ENCODE measurements at places on chromosomes 4 and X. TPM values are rescaled to one million over a fixed set of nuclear protein-coding genes. Genes with fewer than 3 reads are reported as not detected.

The F8A2 gene
- not detected for total RNA-seq

The ARR3 gene
- not detected for total RNA-seq

The ETDA gene
- total RNA-seq = not detected

The WDR17 gene
- total RNA-seq = 42.5 TPM

The TFE3 gene
- 21.7 TPM for total RNA-seq

The IRF2 gene
- 27.8 TPM for total RNA-seq

The MAGEA2 gene
- total RNA-seq = not detected

The DRD5 gene
- 2.2 TPM for total RNA-seq

DNA sequence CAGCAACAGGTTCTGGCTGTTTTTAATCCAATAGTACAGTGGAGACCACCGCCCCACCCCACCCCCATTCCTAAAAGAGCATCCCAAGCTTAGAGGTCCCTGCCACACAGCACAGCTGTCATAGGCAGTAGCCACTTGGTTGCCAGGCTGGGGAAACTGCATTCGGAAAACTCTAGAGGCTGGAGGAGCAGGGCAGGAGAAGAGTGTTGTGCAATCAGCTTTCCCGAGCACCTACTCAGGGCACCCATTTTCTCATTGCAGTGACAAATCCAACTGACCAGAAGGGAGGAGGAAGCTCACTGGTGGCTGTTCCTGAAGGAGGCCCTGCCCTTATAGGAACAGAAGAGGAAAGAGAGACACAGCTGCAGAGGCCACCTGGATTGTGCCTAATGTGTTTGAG, 1.1 kb downstream of the CXCL1 start:
- H3K4me3 ChIP-seq = no peak overlapping the region
- no peaks in the 10 kb centered on the region for H3K36me3 ChIP-seq
- no peaks in the 10 kb centered on the region for H3K27me3 ChIP-seq

DNA sequence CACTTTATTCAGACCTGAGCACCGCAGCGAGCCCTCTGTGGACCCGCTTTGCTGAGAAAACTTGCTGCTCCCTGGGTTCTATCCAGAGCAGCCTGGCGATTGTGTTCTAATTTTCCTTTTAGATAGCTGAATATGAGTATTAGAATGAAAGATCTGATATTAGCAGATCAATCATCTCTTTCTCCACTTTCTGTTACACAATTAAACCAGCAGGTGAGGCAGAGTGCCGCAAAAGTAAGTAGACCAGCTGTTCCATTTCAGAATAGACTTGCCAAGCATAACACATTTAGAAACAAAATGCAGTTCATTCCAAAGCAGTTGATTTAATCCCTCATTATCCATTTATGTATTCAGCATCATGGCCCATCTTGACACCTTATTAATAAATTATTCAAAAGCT, 58.6 kb downstream of the PALLD start:
- H3K4me3 ChIP-seq = no peak overlapping the region
- no peaks in the 10 kb centered on the region for H3K27me3 ChIP-seq
- H3K36me3 ChIP-seq = no peaks in the 10 kb centered on the region
- H3K4me1 ChIP-seq = no peaks in the 10 kb centered on the region
- H3K27ac ChIP-seq = no peak overlapping the region

DNA sequence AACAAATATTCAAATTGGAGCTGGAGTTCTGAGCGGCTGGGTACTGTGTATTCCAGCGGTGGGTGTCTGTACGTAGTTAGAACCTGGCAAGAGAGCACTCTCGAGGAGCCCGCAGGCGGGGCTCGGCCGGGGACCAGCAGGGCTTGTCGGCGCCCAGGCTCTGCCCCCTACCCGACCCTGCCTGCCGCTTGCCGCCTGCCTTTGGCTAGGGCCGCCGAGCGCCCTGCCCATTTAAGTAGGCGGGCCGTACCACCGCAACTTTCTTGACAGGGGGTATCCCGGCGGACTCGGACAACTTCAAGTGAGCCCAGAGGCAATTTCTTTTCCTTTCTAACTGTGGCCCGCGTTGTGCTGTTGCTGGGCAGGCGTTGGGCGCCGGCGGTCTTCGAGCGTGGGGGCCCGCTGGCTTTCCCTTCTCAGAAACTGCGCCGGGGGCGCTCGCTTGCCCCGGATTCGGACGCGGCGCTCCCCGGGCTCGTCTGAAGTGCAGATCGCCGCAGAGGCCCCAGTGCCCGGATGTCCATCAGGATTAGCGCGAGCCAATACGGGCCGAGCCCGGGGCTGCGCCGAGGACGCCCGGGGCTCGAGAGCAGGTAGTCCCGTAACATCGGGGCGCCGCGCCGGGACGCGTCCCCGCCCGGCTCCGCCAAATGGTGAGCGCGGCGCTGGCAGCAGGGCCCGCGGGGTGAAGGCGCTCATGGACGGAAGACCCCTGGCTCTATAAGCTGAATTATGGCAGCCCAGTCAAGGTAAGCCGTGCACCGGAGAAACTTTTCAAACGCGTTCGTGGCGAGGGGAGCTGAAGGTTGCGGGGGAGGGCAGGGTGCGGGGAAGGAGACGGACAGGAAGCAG, 72.1 kb downstream of the AFF1 start:
- no peaks in the 10 kb centered on the region for H3K36me3 ChIP-seq
- peak overlapping the region; percentile 98 for H3K4me3 ChIP-seq
- DNase-seq = peak; percentile 95
- H3K27ac ChIP-seq = peak overlapping the region; percentile 100

- H3K36me3 ChIP-seq = no peaks in the 10 kb centered on the region
- peaks cover 8% of the 10 kb centered on the region for H3K4me1 ChIP-seq
- DNase-seq = no peak
- H3K4me3 ChIP-seq = no peak overlapping the region
Observed at GRCh38 chr4:118350961-118351360, 1.8 kb downstream of the PRSS12 start.

GRCh38 chr4:110196206-110196870, 2.1 kb downstream of the ELOVL6 start:
- H3K4me3 ChIP-seq = peak overlapping the region; percentile 84
- H3K27me3 ChIP-seq = no peaks in the 10 kb centered on the region
- peaks cover 5% of the 10 kb centered on the region for H3K4me1 ChIP-seq
- DNase-seq = peak; percentile 81
- H3K36me3 ChIP-seq = no peaks in the 10 kb centered on the region

DNA sequence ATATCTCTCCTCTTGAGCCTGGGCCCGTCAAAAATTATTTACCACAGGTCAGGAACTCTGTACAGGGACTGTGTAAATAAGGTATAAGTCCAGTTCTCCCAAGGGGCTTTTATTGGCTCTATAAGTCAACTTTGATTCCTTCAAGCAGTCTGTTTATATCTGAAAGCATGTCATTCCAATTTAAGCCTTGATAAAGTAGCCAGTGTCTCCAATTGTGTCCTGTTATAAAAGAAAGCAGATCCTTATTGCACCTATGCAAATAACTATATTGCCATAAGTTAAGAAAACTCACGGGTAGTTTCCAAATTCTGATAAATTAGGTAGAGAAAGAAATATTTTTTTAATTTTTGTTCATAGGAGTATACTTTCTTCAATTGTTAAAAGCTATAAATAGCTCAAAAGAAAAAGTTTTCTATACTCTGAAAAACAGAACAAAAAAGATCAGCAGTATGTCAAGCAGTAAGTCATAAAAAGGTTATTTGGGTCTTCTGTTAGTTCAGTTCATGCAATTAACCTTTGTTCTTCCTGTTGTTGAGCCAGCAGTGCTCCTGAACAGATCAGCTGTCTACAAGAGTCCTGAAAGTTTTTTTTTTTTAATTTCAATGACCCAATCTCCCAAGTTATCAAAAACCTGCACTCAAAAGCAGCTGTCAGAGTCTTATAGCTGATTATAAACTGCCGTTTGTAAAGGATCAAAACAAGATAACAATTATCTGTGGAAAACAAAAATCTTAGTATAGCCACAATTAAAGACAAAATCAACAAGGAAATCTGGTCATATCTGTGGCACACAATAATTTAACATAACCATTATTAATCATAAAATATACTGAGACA, 178.4 kb upstream of the GALNT7 start:
- no peak overlapping the region for H3K27ac ChIP-seq
- DNase-seq = no peak
- no peaks in the 10 kb centered on the region for H3K27me3 ChIP-seq
- H3K4me3 ChIP-seq = no peak overlapping the region
- no peaks in the 10 kb centered on the region for H3K36me3 ChIP-seq

GRCh38 chrX:46649421-46650260, 76.1 kb downstream of the CHST7 start:
- peaks cover 16% of the 10 kb centered on the region for H3K4me1 ChIP-seq
- peaks cover 5% of the 10 kb centered on the region for H3K27me3 ChIP-seq
- H3K27ac ChIP-seq = peak overlapping the region; percentile 22

GRCh38 chrX:71301195-71301924, at the start of gene ITGB1BP2:
Gene ITGB1BP2 (plus strand): TSS chrX:71301750. CDS start chrX:71301807, 57 bp downstream.
- no peaks in the 10 kb centered on the region for H3K4me1 ChIP-seq
- no peaks in the 10 kb centered on the region for H3K27me3 ChIP-seq
- peaks cover 14% of the 10 kb centered on the region for H3K36me3 ChIP-seq
- no peak for DNase-seq
- no peak within 1 kb of the TSS for H3K4me3 ChIP-seq
- no peak within 1 kb of the TSS for H3K27ac ChIP-seq

DNA sequence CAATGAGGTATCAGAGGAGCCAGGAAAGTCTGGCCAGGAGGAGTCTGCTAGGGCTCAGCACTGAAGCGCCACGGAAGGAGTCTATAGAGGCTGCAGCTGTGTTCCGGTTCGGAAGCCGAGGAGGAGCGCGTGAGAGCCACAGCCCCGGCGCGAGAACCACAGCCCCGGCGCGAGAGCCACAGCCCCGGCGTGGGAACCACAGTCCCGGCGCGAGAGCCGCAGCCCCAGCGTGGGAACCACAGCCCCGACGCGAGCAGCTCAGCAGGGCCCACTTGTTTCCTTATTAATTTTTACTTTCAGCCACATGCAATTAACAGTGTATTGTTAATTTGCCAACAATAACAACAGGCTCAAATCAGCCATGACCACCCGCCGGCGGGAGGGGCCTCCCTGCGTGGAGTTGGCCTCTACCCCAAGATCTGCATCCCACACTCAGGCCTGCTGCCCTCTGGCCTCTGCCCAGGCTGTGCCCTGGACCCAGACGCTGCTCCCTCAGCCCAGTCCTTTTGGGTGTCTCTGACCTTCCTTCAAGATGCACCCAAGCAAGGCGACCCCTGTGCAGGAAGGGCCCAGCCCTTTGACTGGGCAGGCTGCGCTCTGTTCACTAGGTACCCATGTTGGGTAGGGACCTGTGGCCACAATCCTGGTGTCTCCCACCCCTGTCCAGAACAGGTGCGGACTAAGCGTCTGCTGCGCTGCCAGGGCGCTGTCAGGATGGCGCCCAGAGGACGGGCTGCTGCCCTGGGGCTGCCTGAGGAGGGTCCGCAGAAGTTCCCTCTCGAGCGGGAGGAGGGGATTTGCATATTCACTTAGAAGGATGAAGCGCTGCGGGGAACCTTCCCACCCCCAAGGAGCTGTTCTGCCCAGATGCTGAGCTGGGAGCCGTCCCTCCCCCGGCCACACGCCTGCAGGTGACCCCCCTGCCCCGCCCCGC, 113.8 kb downstream of the ADRA2C start:
- DNase-seq = no peak
- peaks cover 15% of the 10 kb centered on the region for H3K4me1 ChIP-seq
- no peak overlapping the region for H3K27ac ChIP-seq
- H3K27me3 ChIP-seq = peaks cover 24% of the 10 kb centered on the region

DNA sequence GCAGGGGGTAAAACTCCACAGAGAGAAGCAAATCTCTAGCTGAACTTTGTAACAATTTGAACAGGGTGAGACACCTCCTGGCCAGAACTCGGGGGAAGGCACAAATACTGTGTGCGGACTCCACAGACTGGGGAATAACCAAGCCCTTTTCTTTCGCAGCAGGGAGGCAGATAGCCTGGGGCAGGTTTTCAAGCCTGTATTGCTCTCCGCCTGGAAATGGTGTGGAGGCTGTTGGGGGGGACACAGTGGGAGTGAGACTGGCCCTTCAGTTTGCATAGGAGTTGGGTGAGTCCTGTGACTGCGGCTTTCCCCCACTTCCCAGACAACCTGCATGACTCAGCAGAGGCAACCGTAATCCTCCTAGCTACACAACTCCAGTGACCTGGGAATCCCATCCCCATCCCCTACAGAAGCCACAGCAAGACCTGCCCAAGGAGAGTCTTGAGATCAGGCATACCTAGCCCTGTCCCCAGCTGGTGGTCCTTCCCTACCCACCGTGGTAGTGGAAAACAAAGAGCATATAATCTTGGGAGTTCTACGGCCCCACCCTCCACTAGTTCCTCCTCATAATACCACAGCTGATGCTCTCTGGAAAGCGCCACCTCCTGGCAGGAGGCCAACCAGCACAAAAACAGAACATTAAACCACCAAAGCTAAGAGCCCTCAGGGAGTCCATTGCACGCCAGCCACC, 12.9 kb upstream of the SMPX start:
- H3K4me1 ChIP-seq = no peaks in the 10 kb centered on the region
- no peaks in the 10 kb centered on the region for H3K36me3 ChIP-seq
- no peak for DNase-seq
- no peaks in the 10 kb centered on the region for H3K27me3 ChIP-seq
- H3K4me3 ChIP-seq = no peak overlapping the region
- no peak overlapping the region for H3K27ac ChIP-seq

DNA sequence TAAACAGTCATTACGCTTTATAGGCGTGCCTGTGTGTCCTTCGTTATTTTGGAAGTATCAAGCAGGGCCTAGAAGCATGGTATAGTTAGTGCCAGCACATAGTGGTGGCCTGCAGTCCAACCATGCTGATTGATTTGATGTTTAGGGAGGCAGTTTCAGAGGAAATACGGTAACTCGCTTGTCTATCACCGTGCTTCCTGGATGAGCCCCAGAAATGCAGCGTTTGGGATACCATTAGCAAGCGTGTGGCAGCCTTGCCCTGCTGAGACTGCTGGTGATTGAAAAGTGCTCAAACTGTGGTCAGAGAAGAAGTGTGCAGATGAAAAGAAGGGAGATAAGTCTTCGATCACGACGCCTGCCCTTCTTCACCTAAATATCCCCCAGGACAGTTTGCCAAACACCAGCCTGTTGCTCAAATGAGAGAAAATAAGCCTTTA, 158.4 kb downstream of the CHIC2 start:
- no peaks in the 10 kb centered on the region for H3K4me1 ChIP-seq
- H3K36me3 ChIP-seq = no peaks in the 10 kb centered on the region
- H3K4me3 ChIP-seq = peak overlapping the region; percentile 14
- peaks cover 24% of the 10 kb centered on the region for H3K27me3 ChIP-seq
- peak; percentile 50 for DNase-seq

DNA sequence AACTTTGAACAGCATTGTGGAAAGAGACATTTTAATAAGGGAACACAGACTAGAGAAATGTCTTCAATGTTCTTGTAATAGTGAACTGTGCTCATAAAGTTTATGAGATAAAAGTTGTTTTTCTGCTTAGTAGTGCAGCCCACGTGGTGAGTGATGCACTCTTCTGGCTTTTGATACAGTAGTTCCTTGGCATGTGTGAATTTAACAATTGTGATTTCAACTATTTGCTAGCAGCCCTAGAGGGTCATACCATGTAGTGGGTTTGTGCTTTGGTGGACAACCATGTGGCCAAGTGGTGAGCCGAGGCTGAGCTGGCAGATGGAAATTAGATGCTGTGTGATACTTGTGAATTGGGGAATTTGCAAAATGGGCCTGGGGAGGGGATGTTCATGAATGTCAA, 116.2 kb upstream of the SLC4A4 start:
- no peaks in the 10 kb centered on the region for H3K27me3 ChIP-seq
- no peak overlapping the region for H3K4me3 ChIP-seq
- no peak for DNase-seq
- peaks cover 3% of the 10 kb centered on the region for H3K4me1 ChIP-seq
- no peaks in the 10 kb centered on the region for H3K36me3 ChIP-seq

Measured in spinal cord (tissue), 10 donors.